ENCODE measurements at places on chromosomes 7 and 10.

DNA sequence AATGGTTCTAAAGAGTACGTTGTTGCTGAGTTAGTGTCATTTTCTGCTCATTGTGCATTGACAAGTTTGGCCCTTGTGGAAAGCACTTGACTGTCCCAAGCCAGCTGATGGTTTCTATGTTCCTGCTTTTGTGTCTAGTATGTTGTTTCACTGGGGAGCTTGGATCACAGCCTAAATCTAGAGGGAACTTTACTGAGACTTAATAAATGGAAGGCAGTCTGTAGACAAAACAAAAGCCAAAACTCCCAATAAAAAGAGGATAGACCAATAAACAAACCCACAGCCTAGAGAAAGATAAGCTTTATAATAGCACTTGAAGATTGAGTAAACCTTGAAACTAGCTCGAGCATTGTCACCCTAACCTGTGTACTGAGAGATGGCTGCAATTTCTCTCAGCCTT is 196.8 kb downstream of the ADRA2A start:
- DNase-seq = no peak

DNA sequence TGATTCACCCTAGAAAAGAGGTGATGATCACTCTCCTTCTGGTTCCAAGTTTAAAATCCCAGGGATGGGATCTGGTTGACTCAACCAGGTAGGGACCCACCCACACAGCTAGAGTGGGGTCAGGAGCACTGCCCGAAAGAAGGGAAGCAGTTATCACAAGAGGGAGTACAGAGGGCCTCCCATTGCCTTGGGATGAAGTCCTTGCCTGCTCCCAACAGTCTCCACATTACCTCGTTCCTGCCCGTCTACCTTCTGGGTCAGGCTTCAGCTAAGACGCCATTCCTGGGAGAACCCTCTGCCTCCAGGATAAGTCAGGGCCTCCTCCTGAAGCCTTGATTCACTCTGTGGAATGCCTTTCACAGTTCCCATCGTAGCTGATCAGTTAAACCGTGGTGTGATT is 23.8 kb downstream of the ZMIZ2 start:
- no peak for DNase-seq

DNA sequence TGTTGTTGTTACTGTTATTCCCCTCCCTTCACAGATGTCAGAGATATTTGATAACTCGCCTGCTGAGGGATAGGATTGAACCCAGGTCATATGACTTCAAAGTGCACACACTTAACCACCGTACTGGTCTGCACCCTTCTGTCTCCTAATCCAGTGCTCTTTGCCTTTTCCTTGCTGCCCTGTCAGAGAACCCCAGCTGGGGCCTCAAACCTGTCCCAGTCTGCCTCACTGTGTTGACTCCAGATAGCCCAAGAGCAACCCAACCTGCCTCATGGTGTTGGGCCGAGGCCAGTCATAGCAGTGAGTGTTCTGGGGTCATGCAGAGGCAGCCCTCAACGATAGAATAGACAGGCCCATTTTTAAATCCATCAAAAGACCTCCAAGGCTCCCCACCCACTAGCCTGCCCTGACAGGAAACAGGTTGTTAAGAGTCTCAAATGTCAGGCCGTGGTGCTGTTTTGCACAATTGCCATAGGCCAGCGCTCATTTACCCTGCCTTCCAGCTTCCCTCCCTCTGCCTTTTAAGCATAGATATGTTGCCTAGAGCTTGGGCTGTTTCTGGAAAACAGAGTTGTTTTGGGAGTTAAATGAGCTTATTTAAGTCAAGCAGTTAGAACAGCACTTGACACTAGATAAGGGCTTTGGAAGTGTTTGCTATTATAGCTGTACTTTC is 37.0 kb upstream of the PDCD4 start:
- no peak for DNase-seq

DNA sequence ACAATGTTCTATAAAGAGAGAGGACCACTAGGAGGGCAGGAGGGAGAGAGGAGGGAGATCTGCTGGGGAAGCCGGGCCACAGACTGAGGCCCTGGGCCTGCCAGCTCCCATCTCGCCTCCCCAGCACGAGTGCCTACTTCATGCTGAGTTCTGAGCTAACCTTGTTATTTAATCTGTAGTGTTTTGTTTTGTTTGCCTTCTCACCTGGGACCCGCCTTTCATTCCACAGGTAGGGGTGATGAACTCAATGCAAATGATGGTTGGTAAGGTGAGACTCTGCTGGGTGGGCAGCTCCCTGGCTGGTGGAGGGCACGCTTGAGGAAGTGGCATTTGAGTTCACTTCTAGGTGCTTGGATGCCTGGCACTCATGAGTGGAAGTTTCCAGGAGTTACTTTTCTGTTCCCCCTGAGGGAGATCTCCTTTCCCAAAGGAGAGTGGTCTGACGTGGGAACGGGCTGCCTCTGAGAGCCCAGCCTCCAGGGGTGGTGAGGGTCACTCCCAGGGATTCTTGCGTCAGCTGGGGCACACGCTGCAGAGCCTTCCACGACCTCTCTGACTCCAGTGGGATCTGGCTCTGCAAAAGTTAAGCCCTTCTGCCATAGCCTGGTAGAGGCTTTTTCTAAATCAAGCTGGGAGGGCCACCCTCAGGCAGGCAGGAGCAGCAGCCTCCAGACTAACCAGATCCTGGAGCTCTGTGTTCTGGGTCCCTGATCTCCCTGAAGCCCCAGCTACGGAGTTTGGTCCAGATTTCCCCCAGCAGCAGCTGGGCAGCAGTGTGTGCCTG is 22.4 kb downstream of the UBTD1 start:
- no peak for DNase-seq

DNA sequence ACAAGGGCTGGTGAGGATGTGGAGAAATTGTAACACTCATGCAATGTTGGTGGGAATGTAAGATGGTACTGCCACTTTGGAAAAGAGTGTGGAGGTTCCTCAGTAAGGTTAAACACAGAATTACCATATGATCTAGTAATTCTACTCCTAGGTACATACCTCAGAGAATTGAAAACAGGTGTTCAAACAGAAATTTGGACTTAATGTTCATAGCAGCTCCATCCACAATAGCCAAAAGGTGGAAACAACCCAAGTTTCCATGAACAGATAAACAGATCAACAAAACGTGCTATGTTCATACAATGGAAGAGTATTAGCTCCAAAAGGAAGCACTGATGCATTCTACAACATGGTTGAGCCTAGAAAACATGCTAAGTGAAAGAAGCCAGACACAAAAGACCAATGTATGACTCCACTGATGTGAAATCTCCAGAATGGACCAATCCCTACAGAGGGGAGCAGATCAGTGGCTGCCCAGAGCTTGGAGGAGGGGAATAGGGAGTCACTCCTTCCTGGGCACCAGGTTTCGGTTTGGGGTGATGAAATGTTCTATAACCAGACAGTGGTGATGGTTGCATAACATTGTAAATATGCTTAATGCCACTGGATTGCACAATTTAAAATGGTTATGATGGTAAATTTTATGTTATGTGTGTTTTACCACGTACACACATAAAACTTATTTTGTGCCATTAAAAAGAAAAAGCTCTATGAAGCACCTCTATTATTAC is 5.7 kb upstream of the WDR86 start:
- no peak for DNase-seq

- no peak for DNase-seq
Observed at GRCh38 chr7:20861468-20861867, 74.8 kb upstream of the SP8 start.

DNA sequence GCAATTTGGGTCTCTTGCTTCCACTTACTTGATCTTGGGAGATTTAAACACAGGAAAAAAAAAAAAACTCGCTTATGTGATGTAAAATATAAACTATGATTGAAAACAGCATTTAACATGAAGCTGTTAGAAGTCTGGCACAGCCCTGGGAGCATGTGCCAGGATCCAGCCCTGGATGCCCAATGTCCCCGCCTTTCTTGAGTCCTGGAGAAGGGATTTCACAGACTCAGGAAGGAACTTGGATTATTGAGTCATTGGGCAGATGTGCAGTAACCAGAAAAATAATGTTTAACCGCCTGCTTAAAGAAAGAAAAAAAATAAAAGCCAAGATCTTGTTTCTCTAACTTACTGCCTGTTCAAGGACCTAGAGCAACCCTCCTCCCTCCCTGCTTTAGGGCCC is 3.7 kb upstream of the JCAD start:
- DNase-seq = no peak

DNA sequence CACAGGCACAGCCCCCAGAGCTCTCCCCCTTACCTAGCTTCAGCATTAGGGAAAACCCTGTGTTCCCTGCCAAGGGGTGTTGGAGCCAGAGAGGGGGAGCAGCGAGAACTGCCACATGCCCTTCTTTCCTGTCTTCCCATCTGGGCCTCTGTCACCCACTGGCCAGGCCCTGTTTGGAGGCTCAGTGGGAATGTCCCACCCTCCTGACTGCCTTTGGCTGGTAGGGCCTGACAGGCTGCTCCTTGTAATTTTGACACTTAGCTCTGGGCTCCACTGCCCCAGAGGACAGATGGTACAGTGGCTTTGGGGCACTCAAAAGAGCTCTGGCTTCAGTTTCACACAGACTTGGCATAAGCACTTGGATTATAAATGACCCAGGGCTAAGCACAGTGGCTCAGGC is 50.6 kb downstream of the GRID2IP start:
- no peak for DNase-seq

- DNase-seq = no peak
Observed at GRCh38 chr10:119494236-119495020, 48.1 kb downstream of the RGS10 start.

- DNase-seq = no peak
Observed at GRCh38 chr7:12490107-12490688, 80.3 kb upstream of the SCIN start.

DNA sequence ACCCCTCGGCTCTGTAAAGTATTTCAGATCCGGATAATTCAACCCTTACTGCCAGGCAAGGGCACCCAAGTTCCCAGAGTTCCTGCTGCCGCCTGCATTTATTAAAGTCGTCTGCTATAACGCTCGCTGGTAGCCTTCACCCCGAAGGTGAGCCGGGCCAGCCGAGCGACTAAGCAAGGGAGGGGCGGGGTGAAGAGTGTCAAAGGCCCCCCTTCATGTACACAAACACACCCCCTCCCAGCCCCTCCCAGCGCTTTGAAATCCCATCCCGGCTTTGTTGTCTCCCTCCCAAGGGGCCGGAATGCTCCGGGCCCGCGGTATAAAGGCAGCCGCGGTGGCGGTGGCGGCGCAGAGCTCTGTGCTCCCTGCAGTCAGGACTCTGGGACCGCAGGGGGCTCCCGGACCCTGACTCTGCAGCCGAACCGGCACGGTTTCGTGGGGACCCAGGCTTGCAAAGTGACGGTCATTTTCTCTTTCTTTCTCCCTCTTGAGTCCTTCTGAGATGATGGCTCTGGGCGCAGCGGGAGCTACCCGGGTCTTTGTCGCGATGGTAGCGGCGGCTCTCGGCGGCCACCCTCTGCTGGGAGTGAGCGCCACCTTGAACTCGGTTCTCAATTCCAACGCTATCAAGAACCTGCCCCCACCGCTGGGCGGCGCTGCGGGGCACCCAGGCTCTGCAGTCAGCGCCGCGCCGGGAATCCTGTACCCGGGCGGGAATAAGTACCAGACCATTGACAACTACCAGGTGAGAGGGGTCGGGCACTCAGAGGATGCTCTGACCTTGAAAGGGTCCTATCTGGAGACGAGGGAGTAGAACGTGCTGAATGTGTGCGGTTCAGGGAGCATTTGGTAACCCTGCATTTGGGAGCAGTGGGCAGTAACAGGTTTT is at the start of gene DKK1:
DKK1 (plus strand) TSS at position 349 of the 889 bp plus-strand sequence; CDS start at position 503, 154 bp downstream.
- DNase-seq = peak; percentile 2

DNA sequence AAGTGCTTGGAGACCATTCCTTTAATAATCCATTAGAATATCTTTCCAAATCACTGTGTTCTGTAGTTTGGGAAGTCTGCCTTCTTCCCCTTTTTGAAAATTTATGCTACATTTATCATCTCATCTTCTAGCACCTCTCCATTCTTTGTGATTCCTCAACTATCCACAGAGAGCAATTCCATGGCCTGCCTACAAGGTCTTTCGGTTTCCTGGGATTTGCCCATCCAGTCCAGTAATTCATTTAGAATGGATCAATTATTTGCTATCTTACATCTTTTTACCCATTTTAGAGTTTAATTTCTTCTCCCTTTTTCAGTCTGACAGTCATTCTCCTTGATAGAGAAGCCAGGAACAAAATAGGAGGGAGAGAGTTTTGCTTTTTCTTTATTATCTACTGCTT is 179.8 kb downstream of the ST7 start:
- DNase-seq = no peak

GRCh38 chr7:135919071-135919841 is 57.9 kb downstream of the MTPN start:
- DNase-seq = no peak

GRCh38 chr7:118311121-118311836 is 86.8 kb downstream of the ANKRD7 start:
- no peak for DNase-seq

DNA sequence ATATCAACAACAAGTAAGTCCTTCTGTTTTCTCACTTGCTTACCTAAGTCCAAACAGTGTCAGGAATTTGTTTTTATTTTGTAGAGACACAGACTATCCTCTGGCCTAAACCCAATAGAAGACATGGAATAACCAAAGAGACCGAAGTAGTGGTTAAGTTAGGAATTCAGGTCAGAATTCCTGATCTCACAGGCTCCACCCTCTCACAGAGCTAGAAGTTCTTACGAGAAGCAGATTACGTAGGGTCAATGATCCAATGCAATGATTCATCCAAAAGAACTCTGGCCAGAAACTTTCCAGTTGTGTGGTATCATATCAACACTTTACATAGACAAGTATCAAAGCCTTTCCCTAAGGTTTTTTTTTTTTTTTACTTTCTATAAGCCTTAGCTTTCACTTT is 73.8 kb downstream of the IQUB start:
- DNase-seq = no peak

DNA sequence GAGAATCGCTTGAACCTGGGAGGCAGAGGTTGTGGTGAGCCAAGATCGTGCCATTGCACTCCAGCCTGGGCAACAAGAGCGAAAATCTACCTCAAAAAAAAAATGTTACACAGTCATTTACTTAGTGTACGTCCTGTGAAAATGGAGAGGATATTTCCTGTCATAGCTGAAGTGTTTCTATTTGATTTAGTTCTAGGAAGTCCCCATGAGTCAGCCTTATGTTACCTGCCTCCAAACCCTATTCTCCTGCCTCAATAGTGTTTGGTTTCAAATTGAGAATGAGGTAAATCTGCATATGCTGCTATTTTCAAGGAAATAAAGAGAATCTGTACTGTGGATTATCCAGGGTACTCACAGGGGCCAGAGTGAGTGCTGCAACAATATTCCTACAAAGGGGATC is 1284.5 kb upstream of the AUTS2 start:
- DNase-seq = no peak
